ENCODE measurements at places on chromosomes 2 and 18.

DNA sequence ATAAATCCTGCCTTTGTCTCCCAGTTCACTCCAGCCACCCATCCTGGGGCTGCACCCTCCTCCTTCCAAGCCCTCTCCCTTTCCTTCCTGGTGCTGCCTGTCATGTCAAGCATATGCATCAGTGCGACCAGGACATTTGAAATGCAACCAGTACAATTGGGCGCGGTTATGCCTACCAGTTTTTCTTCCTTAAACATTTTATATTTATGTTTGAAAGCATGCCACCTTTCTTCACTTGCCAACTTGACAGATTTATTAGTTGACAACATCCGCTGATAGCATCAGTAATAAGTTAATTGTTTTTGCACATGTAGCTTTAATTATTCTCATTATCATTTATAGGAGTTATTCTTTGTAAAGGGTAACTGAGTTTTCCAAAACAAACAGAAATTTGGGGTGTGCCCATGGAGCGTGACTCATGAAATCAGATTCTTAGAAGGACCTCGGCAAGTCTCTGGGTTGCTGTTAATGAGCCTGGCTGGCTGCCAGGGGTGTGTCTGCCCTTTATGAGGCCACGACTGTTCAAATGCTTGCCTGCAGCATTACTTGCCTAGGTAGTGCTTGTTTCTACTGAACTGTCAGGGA, 32.8 kb upstream of the IL1B start:
- DNase-seq: peak; percentile 55

- no peak for DNase-seq
Measured at GRCh38 chr18:39845106-39845505, 2109.9 kb upstream of the PIK3C3 start.

- DNase-seq: no peak
Measured at GRCh38 chr2:19073522-19073921, 284.9 kb downstream of the OSR1 start.

DNA sequence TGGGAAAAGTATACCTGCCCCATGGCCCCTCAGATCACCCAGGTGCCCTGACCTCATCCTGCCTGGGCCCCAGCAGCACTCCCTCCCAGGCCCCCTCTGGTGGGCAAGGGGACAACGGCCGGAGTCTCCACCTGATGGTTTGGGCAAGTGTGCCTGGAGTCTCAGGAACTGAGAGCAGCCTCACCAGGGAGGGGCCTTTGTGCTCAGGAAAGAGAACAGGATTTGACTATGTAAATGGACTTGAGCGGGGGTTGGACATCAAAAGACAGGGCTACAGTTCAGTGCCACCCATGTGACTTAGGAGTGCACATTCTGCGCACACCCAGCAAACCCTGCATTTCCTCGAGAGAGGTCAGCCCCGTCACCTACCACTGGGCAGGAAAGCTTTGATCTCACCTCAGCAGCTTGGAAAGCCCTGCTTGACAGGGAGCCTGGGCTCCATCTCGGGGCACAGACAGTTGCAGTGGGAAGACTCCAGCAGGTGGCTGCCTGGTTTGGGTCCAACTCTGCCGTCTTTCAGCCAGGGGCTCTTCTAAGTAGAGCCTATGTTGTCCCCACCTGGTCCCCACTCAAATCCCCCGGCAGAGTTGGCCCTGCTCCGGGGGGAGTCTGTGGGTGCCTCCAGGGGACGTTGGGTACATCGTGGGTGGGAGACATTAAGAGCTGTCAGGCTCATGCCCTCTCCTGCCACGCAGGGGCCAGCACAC, 3.3 kb downstream of the INPP5D start:
- DNase-seq: no peak

GRCh38 chr2:162330881-162331280, 12.4 kb upstream of the IFIH1 start:
- DNase-seq: no peak

DNA sequence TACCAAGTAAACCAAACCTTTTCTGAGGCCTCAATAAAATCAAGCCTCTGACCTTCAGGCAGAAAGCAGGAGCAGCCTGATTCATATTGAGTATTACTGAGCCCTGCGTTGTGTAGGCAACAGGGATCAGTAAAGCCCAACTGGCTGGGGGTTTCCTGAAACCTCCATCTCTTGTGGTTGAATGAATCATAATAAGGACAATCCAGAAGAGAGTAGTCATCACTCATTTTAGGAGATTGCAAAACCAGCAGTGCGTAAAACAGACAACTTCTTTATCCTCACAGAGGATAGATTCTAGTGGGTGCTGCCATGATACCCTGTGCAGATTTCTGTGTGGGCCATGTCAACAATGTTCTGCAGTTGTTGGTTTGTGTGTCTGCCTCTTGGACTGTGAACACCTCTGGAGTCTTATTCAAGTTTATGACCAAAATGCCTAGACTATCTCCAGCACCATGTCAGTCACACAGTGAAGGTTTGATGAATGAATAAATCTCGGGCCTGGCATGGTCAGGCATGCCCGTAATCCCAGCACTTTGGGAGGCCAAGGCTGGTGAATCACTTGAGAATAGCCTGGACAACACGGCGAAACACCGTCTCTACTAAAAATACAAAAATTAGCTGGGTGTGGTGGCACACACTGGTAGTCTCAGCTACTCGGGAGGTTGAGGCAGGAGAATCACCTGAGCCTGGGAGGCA, 51.8 kb upstream of the RAB27B start:
- no peak for DNase-seq

- DNase-seq: no peak
Measured at GRCh38 chr2:15750822-15751329, 159.2 kb downstream of the DDX1 start.

- DNase-seq: peak; percentile 78
Measured at GRCh38 chr2:225334514-225334913, 65.0 kb upstream of the NYAP2 start.

- DNase-seq: no peak
Measured at GRCh38 chr2:15520346-15520745, 40.8 kb downstream of the NBAS start.

DNA sequence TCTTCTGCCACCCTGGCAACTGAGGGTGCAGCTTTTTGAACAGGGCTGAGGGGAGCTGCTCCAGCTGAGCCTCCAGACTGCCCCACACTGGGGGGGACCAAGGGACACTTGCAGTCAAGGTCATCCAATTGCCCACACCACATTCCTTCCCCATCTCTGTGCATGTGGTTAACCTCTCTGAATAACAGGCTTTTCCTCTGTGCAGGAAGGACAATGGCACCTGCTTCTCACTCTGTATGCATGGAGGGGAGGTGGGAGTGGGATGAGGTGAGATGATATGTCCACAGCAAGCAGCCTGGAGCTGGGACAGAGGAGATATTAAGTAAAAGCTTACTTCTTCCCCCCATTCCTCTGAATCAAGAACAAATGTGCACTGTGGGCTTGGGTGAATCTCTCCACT, 39.1 kb upstream of the TEX51 start:
- no peak for DNase-seq

GRCh38 chr2:176242276-176242675, 27.0 kb upstream of the MTX2 start:
- DNase-seq: no peak

DNA sequence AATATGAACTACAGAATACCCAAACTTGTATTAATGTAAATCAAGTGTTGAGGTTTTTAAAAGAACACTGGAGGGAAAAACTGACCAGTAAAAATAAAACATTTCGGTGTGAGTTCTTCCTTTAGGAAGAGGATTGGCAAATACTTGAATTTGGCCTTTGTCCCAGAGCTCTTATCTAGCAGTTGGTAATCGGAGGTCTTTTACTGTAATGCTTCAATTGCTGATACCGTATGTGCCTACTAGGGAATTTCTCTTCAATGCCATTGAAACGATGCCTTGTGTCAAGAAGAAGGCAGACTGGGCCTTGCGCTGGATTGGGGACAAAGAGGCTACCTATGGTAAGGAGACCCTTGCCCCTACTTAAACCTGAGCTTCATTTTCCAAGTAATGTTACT, 4.1 kb downstream of the RRM2 start:
- DNase-seq: no peak

Measured in NCI-H146 (cell line).